Thymus (tissue), 14 donors: ENCODE measurements at places on chromosomes 7 and 10.
A peak's percentile ranks its signal among the peaks of the same experiment; 100 is the strongest.

GRCh38 chr10:18214691-18215563 lies 74.7 kb downstream of the CACNB2 start:
- no peaks in the 10 kb centered on the region for H3K27me3 ChIP-seq
- H3K27ac ChIP-seq = no peak overlapping the region
- H3K4me3 ChIP-seq = no peak overlapping the region

DNA sequence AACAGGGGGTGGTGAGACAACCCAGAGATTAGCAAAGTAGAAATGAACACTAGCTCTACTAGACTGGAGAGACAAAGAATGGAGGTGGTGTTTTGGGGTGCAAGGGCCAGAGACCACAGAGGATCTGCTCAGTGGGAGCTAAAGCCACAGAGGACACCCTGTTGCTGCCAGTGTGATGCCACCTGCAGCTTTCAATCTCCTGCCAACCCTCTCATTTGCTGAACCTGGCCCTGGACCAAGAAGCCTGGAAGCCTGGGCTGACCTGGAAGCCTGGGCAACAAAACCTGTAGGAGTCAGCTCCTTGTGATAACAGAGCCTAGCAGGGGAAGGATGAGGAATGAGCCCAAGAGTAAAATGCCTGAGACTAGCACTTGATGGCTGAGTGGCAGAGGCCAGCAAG lies 81.1 kb upstream of the ADO start:
- H3K27me3 ChIP-seq = no peaks in the 10 kb centered on the region
- no peaks in the 10 kb centered on the region for H3K4me1 ChIP-seq
- no peak for DNase-seq

GRCh38 chr10:50552771-50553535 lies 70.8 kb downstream of the SGMS1 start:
- H3K4me3 ChIP-seq = no peak overlapping the region
- DNase-seq = no peak
- no peak overlapping the region for H3K27ac ChIP-seq
- no peaks in the 10 kb centered on the region for H3K36me3 ChIP-seq
- peaks cover 7% of the 10 kb centered on the region for H3K4me1 ChIP-seq

DNA sequence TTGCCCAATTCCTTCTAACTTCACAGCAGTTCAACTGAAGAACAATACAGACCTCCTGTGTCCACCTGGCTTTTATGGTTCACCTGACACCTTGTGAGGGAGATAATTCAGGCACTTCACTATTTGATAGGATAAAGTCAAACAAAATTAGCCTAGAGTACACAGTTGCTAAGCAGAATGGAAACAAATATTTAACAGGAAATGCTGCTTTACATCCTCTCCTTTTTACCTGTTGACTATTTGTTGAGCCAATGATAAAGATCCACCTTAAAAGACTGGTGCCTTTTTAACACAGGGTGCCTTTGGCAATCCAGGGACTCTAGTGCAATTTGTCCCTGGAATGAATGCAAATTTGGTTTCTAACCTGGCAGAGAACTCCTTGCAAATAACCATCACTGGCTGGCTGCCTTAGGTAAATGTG lies 39.8 kb downstream of the ITPRID1 start:
- H3K36me3 ChIP-seq = no peaks in the 10 kb centered on the region
- H3K4me3 ChIP-seq = no peak overlapping the region
- no peaks in the 10 kb centered on the region for H3K4me1 ChIP-seq
- no peaks in the 10 kb centered on the region for H3K27me3 ChIP-seq
- no peak overlapping the region for H3K27ac ChIP-seq

- H3K27ac ChIP-seq = peak overlapping the region; percentile 57
- H3K4me1 ChIP-seq = peaks cover 38% of the 10 kb centered on the region
- DNase-seq = peak; percentile 82
- no peaks in the 10 kb centered on the region for H3K27me3 ChIP-seq
Observed at GRCh38 chr7:149284343-149284742, 22.3 kb downstream of the ZNF783 start.

DNA sequence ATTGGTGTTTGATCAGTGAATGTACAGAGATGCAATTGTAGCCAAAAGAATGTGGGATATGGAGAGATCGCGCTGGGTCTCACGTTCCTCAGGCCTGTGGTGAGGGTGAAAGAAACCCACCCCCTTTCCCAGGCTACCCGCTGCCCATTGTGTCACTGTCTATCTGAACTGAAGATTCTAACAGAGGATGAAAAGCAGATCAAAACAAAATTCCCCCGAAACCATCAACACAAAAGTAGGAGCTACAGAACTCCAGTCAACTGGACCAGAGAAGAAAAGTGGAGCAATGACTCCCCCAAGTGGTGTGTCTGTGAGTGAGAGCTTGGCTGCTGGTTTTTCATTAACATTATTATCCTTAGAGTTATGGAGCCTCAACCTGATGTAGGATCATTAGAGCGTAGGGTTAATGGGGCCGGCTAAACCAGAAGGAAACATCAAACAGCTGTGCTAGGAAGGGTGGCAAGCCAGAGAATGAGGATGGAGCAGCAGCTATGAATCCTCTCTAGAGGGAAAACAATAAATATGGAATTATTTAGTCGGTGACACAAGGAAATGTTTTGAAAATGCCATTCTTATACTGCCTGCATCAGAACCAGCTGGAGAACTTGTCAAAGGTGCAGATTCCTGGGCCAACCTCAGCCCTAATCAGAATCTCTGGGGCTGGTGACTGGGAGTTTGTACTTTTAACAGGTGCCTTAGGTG lies 38.3 kb downstream of the AKR1B1 start:
- H3K27me3 ChIP-seq = no peaks in the 10 kb centered on the region
- no peak for DNase-seq
- no peaks in the 10 kb centered on the region for H3K4me1 ChIP-seq
- H3K27ac ChIP-seq = no peak overlapping the region
- H3K4me3 ChIP-seq = no peak overlapping the region

DNA sequence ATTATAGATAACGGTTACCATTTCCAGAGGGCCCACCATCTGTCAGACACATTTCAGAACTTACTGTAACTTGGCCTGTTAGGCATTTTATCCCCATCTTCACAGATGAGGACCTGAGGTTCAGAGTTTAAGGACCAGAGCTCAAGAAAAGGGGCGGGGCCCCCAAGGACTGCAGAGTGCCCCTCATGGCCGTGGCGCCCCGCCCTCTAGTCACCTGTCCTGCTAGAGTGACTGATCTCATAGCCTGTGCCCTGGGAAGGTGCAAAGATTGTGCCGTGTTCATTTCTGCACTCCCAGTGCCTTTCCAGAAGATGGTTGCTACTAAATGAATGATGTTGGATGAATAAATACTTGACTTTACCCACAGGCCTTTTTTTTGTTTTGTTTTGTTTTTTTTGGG lies 107.0 kb downstream of the XRCC2 start:
- no peak overlapping the region for H3K27ac ChIP-seq
- H3K36me3 ChIP-seq = no peaks in the 10 kb centered on the region
- no peaks in the 10 kb centered on the region for H3K27me3 ChIP-seq
- no peaks in the 10 kb centered on the region for H3K4me1 ChIP-seq
- no peak for DNase-seq
- no peak overlapping the region for H3K4me3 ChIP-seq

DNA sequence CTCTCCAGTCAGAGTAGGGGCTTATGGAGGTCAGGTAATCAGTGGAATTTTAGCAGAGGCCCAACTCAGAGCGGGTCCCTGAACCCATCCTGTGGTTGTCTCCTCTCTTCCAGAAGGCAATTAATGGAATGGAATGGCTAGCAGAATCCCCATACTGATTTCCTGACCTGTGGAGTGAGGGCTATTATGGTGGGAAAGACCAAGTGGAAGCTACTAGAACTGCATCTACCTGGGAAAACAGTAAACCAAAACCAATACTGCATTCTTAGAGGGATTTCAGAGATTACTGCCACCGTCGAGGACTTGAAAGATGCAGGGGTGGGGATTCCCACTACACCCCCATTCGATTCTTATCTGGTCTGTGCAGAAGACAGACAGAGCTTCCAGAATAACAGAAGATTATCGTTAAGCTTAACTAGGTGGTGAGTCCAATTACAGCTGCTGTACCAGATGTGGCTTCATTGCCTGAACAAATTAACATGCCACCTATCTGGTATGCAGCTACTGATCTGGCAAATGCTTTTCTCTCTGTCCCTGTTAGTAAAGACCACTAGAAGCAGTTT lies 73.2 kb downstream of the LMBR1 start:
- DNase-seq = no peak
- no peak overlapping the region for H3K4me3 ChIP-seq
- no peaks in the 10 kb centered on the region for H3K4me1 ChIP-seq
- no peak overlapping the region for H3K27ac ChIP-seq

- no peak overlapping the region for H3K27ac ChIP-seq
- H3K4me1 ChIP-seq = peaks cover 25% of the 10 kb centered on the region
Observed at GRCh38 chr10:130137090-130137448, 878 bp downstream of the GLRX3 start.

DNA sequence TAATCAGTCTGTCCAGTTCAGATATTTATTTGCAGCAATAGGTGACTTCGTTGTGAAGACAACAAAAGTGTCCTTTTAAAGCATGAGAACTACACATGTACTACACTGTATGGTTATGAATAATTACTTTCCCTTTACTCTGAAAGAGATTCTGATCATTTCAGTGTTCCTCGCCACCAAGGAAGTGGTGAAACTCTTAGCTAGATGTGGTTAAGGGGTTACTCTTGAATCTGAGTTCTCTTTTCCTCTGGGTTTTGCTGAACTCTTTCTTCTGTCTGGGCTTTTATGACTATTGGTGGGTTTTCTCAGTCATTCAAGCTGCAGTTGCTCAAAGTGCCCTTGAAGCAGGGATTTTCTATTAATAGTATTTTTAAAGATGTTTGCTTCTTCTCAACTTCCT lies 127.9 kb upstream of the SEM1 start:
- no peak overlapping the region for H3K4me3 ChIP-seq
- peaks cover 3% of the 10 kb centered on the region for H3K27me3 ChIP-seq
- DNase-seq = peak; percentile 34
- no peak overlapping the region for H3K27ac ChIP-seq
- no peaks in the 10 kb centered on the region for H3K4me1 ChIP-seq

GRCh38 chr10:75451831-75452230 lies 20.4 kb downstream of the LRMDA start:
- H3K4me1 ChIP-seq = no peaks in the 10 kb centered on the region
- no peaks in the 10 kb centered on the region for H3K27me3 ChIP-seq
- H3K4me3 ChIP-seq = no peak overlapping the region
- no peaks in the 10 kb centered on the region for H3K36me3 ChIP-seq

DNA sequence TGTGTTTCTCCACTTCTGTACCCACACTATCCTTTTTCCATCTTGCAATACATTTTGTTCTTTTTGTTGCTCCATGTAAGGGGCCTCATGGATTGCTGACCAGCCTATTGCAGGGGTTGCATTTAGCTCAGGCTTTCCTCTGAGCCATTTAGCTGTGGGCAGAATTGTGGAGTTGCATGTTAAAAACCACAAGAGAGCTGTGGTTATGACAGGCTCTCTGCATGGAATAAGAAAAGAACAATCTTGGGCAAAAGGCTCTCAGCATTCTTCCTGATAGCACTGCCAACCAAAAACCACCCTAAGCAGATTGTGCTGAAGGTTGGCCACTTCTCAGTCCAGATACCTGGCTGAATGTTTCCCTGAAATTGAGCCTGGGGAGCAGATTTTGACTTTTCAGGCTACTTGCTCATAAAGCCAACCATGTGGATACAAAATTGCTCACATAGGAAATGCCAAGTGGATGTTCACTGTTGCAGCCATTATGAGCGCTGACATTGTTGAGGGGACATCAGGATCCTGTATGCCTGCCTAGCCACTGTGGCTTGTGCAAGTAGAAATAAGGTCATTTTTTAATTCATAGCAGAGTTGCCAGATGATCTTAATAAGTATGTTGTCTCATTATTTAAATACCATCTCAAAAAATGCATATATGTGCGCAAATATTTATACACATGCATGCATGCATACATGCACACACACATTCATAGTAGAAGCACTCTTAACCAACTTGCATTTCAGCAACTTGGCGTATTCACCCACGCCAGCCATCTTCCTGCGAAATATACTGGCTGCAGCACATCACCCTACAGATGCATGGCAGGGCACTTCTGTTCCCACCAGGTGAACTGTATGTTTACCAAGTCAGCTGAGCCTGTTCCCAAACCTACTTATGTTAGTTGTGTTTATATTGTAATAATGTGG lies 695.4 kb downstream of the LRMDA start:
- no peaks in the 10 kb centered on the region for H3K27me3 ChIP-seq
- no peaks in the 10 kb centered on the region for H3K4me1 ChIP-seq
- H3K4me3 ChIP-seq = no peak overlapping the region
- H3K36me3 ChIP-seq = no peaks in the 10 kb centered on the region
- H3K27ac ChIP-seq = no peak overlapping the region

DNA sequence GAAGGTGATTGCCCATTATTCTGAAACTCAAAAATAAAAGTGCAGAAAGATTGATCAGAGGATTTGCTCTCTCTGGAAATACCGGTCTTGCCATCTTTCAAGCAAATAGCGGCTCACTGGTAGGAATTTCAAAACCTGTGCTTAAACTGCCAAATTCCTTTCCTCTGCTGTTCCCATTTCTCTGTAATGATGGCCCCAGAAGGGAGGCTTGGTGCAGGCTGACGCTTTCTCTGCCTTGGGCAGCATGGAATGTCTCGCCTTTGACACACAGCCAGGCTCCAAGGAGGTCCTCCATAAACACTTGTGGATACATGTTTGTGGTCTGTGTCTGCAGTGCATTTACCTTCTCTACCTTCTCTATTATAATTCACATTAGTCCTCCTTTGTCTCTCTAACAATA lies 146.8 kb downstream of the HIBADH start:
- no peak for DNase-seq
- no peak overlapping the region for H3K4me3 ChIP-seq
- H3K36me3 ChIP-seq = no peaks in the 10 kb centered on the region
- no peak overlapping the region for H3K27ac ChIP-seq
- no peaks in the 10 kb centered on the region for H3K4me1 ChIP-seq

DNA sequence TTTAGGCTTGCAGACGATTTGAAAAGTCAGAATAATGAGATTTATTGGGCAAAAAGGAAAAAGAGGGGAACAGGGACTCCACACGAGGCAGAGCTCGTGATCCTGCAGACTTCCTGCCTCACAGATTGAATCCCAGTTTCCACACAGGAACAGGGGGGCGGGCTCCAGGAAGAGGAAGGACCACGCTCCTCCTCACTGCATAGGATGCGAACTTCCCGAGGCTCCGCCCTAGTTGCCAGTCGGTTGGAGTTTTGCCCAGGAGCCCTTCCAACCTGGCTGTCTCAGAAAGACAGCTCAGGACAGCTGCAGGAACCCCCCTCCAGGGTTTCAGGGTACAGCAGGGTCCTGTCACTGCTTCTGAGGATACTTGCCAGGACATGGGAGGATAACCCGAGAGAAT lies 488.3 kb upstream of the ADARB2 start:
- no peaks in the 10 kb centered on the region for H3K27me3 ChIP-seq
- H3K4me3 ChIP-seq = no peak overlapping the region
- no peaks in the 10 kb centered on the region for H3K4me1 ChIP-seq
- H3K36me3 ChIP-seq = no peaks in the 10 kb centered on the region

GRCh38 chr10:132836832-132837540 lies 51.0 kb upstream of the NKX6-2 start:
- H3K27me3 ChIP-seq = peaks cover 17% of the 10 kb centered on the region
- DNase-seq = peak; percentile 48
- H3K27ac ChIP-seq = no peak overlapping the region
- H3K4me3 ChIP-seq = no peak overlapping the region
- no peaks in the 10 kb centered on the region for H3K4me1 ChIP-seq
- no peaks in the 10 kb centered on the region for H3K36me3 ChIP-seq

- no peak for DNase-seq
- peaks cover 25% of the 10 kb centered on the region for H3K4me1 ChIP-seq
- H3K36me3 ChIP-seq = no peaks in the 10 kb centered on the region
- H3K27me3 ChIP-seq = no peaks in the 10 kb centered on the region
- H3K4me3 ChIP-seq = no peak overlapping the region
Observed at GRCh38 chr10:30853066-30853465, 178.6 kb downstream of the ZNF438 start.

GRCh38 chr10:3099291-3100092 lies 32.1 kb downstream of the PFKP start:
- H3K27me3 ChIP-seq = no peaks in the 10 kb centered on the region
- no peak overlapping the region for H3K4me3 ChIP-seq
- DNase-seq = no peak
- no peak overlapping the region for H3K27ac ChIP-seq
- no peaks in the 10 kb centered on the region for H3K4me1 ChIP-seq
